Right renal cortex interstitium (tissue), 3 donors: ENCODE measurements at places on chromosomes 7 and 10.
A peak's percentile ranks its signal among the peaks of the same experiment; 100 is the strongest.

DNA sequence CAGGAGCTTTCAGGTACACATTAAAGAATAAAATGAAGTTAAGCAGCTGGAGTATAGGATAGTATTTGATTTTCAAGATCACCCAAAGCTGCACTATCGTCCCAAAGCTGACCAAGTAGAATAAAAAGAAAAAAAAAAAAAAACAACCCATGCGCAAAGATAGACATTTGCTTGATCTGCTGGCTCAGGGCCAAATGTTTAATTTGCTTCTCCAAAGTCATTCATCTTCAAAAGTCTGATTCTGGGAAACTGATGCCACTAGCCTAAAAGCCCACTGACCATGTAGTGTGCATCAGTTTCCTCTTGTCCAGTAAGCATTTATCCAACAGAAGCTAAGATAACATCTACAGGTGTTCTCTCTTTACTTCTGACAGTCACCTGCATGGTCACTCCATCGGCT lies 14.5 kb downstream of the MEST start:
- no peak for DNase-seq

DNA sequence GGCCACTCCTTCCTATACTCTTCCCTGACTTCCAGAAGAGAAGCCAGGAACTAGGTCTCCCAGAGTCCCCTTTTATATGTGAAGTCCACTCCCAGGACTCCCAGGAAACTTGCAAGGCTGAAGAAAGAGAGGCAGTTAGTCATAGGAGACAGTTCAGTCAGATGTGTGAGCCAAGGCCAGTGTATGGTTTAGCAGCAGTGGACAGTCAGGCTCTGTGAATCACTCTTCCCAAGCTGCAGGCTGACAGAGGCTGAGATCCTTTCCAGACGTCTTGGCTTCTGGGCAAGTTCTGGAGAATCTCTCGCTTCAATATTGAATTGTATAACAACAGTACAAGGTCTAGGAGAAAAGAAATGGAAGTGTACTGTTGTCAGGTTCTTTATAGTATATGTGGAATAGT lies 26.9 kb downstream of the BLVRA start:
- no peak for DNase-seq

DNA sequence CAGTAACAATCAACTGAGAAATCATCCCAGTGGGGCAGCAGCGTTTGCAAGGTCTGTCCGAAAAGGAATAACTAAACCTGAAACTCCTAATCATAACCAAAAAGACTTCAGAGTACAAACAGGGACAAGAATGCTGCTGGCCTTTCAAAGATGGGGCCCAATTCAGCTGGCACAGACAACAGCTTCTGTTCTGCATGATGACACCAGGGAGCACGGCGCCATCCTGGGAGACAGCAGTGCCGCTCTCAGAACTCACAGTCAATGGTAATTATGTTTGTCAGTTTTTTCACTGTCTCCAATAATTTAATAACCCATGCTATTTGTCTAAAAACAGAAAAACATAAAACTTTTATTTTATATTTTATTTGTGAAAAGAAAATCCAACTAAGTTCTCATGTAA lies 90.0 kb downstream of the LARP4B start:
- DNase-seq, result no peak

DNA sequence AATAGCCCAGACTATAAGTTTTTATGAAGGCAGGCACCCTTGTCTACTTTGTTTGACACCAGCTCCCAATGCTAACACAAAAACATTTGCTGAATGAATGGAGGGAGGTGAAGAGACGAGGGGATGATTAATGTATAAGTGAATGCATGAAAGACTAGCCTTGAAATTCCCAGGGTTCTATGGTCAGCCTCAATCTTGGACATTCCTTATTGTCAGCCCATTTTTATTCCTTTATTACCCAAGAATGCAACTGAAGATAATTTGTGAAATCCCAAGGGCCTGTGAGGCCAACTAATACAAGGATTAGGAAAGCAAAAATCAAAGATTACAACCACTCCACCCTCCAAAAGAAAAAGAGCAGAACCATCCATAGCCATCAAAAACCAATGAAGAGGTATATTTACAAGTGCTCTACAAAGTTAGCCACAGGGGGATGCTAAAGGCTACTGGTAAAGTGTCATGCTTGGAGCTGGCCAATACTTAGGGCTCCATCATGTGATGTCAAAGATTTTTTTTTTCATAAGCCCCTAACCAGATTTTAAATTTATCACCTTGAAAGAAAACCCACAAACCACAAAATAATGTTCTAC lies 40.0 kb upstream of the ASAH2 start:
- no peak for DNase-seq

DNA sequence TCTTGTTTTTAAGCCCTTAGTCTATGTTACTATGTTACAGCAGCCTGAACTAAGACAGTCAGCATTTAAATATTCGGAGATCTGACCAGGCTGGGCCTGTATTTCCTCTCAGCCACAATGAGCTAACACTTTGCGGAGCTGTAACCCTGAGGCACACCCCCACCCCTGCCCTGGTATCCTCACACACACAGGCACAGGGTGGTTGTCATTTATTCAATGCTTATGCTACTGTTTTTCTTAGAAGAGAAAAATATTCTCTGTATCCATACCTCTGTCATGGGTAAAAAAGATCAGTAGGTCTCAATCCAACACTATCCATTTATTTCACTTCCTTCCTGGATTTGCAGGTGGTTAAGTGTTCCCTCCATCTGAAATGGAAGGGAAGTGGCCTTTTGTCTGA lies 80.3 kb upstream of the TRIL start:
- no peak for DNase-seq

GRCh38 chr7:96075510-96076349 lies 246.2 kb downstream of the SLC25A13 start:
- no peak for DNase-seq

GRCh38 chr7:45955286-45955685 lies 34.2 kb upstream of the IGFBP3 start:
- DNase-seq, result no peak

- no peak for DNase-seq
Measured at GRCh38 chr10:43576062-43576461, 1.6 kb upstream of the ZNF239 start.

DNA sequence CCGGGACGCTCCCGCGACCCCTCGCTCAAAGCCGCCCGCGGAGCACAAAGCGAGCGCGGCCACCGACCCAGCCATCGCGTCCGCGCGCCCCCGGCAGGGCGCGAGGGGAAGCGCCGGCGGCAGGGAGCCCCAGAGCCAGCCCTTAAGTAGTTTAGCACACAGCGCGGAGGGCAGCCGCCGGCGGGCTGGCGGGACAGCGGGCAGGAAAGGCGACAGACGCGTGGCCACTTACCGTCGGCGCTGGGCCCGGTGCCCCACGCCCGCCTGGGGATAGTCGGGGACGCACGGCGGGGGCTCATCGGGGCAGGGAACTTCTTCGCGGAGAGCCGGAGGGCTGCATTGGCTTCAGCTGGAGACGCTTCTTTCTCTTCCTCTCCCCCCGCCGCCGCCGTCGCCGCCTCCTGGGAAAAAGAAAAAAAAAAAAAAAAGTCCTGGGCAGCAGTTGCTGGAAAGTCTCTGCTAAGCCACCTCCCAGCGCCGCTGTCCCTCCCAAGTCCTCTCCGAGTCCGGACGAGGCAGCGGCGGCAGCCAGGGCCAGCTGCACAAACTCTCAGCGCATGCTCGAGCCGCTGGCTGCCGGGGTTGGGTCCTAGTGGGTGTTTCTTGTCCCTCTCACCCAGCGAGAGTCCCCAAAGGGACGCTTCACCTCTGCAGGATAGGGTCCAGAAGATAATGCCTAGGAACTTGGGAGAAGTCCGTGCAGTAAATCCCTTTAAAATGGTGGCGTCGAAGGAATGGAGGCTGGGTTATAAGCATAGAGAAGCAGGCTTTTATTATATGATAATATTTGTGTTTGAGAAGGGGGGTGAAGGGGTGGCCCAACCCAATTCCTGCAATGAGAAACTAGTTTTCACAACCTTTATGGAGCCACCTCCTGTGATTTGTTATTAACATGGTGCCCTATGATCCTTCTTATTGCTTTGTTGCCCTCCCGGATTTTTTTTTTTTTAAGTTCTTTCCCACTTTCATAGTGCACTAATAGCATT lies at the start of gene TSPAN12:
TSPAN12 (minus strand) TSS at position 557 of the 986 bp plus-strand sequence. CDS start 1,381 bp downstream, outside the sequence.
- DNase-seq, result peak; percentile 77

DNA sequence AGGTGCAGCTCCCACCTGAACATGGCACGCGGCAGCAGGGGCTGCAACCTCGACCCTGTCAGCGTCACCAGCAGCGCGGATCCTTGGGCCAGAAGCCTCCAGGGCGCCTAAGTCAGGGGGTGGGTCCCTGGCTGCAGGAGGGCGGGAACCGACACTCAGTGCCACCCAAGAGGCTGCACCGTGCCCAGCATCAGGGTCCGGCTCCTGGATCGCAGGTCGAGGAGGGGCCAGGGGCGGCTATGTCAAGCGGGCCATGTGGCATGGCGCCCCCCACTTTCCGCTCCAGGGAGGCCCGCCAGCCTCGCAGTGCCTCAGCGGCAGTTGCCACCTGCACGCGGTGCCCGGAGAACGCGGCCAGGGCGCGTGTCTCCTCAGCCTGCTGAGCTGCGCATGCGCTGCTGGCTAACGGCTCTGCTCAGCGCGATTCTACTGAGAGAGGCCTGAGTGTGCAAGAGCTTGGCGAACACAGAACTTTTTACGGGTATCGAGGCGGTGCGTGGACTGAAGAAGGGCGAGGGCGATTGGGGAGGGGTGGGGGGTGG lies at the start of gene ANKRD30A:
ANKRD30A (plus strand) TSS at position 408 of the 542 bp plus-strand sequence. CDS start 190 bp downstream, outside the sequence.
- no peak for DNase-seq

- DNase-seq, result no peak
Measured at GRCh38 chr7:92708111-92709042, 118.2 kb upstream of the FAM133B start.

DNA sequence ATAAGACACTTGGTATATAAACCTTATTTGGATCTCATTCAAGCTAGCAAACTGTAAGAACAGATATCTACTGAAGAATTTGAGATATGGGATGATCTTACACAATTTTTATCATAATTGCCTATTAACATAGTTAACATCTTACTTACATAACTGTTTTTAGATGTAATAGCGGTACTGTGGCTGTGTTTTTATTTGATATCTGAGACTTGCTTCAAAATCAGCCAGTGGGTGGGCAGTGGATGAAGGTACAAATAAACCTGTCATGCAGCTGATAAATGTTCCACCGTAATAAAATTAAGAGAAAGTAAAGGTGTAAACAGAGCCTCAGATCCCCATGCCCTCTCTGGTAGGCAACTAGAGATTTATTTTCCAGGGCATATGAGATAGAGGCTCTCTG lies 28.4 kb upstream of the PTPRN2 start:
- peak; percentile 53 for DNase-seq

DNA sequence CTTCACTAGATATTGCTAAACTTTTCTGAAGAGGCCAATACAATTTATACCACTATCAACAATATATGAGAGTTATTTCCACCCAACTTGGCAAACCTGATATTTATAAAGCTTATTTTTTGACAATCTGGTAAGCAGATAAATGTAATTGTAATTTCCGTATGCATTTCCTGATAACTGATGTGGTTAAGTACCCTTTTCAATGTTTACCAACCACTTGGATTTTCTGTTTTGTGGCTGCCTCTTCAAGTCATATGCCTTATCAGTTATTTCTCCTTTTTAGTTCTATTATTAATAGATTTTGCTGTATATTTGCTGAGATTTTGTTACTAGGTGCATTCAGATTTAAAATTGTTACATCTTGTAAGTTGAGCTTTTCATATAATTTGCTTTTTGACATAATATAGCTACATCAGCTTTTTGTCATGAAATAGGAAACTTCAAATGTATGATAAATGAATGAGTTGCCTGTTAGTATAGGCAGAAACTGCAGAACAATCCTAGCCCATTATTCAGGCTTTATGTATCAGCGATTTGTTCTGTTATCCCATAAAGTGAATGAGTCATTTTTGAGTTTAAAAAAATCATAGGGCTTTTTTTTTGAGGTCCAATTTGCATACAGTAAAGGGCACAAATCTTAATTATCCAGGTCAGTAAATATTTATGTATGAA lies 11.5 kb downstream of the SGPL1 start:
- DNase-seq, result no peak

DNA sequence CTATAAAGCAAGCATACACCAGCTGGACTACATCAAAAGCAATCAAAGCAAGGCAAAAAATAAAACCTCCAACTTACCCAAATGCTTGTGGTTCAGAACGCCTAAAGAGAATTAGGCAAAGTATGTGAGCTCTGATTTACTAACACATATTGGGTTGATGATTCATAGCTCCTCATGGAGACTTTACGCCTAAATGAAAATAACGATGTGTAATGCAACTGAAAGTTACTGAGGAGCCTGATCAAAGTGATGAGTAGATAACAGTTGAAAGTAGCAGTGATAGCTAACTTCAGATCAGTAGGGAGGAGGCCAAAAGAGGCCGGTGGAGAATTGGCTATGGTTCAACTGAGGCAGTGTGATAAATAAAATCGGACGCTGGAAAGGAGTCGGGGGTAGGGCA lies 85.0 kb downstream of the MPP7 start:
- no peak for DNase-seq

GRCh38 chr10:105585753-105586152 lies 944.7 kb downstream of the SORCS3 start:
- no peak for DNase-seq

DNA sequence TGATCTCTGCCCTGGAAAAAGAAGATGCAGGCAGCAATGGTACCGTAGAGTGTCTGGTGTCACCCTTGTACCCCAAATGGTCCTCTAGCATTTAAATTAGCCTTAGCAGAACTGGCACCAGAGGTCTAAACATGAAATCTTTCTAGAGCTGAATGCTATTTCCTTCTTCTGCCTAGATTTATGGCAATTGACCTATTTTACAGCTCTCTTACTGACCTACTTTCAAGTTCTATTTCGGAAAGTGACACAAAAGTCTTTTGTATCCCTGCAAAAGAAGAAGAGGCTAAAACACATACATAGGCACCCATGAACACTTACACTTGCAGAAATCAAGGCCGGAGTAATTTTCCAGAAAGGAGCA lies 10.1 kb upstream of the ADAM12 start:
- no peak for DNase-seq

GRCh38 chr10:51485668-51486067 lies 213.7 kb downstream of the CSTF2T start:
- no peak for DNase-seq

DNA sequence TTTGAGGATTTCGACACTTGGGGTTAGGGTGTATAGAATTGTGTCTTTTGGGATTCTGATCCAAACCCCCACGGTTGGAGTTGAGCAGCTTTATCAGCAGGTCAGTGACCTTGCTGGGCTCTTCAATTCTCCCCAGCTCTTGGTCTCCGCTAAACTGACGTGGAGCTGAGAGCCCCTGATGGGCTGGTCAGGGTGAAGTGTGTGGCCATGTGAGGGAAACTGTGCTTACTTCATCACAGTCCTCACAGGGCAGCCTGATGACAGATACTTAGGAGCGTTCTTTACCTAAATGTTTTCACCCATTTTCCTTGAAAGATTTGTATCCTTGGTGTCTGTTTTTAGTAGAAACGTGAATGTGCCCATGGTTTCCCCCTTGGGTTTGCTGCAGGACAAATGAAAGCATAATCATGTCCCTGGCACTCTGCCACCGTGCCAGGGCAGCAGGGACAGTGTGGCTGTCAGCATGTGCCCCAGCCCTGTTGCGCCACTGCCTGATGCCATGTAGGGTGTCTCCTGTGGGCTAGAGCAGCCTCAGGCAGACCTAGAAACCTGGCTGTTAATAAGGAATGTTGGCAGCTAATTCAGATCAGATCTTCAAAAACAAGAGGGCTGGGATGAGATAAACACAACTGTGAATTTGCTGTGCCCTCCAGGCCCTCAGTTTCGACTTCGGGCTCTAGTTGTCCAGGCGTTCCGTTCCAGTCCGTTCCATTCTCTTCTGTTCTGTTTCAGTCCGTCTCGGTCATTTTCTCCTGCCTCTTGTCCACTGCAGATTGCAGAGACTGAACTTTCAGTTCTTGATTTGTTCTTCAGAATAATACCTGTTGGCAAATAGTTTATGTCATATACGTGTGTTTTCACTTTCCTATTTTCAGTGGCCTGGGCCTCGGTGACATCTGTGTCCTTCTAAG lies 96.8 kb downstream of the TRRAP start:
- no peak for DNase-seq

- DNase-seq, result no peak
Measured at GRCh38 chr10:132878730-132879407, 63.5 kb downstream of the CFAP46 start.
